RPMI8226 (cell line): ENCODE measurements at places on chromosomes 2 and 18.

GRCh38 chr2:1556776-1557466, 143.7 kb downstream of the TPO start:
- DNase-seq, result no peak

DNA sequence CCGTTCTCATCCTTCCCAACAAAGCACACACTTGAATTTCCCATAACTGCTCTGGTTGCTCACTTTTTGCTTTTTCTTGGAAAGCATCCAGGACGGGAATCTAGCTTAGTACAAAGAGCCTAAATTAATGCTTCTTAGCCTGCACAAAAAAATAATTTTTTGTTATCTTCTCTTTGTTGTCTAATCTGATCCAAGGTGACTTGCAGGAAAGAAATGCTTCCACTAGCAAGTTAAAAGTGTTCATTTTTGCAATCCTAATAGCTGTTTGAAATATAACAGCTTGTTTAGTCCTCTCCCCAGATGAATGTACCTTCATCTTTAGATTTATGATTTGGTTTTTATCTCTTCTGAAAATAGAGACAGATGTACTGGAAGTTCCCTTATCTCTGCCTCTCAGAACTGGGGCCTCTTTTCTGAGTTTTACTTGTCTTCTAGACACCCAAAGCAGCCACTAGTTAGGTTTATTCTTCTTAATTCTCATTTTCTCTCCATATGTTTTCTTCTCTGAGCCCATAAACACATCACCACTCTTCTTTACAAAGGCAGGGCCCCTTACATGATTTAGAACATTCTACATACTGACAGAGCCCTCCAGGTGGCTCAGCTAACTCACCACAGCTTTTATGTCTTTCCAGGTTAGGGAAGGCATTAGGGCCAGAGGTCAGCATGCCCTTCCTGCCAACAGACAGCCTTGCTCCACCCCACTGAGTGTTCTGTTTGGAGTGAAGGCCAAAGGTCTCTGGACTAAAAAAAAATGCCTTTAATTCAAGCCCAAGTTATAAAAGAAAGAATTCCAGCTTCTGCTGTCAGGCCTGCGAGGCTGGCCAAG, 74.7 kb upstream of the MAP4K3 start:
- DNase-seq, result no peak

DNA sequence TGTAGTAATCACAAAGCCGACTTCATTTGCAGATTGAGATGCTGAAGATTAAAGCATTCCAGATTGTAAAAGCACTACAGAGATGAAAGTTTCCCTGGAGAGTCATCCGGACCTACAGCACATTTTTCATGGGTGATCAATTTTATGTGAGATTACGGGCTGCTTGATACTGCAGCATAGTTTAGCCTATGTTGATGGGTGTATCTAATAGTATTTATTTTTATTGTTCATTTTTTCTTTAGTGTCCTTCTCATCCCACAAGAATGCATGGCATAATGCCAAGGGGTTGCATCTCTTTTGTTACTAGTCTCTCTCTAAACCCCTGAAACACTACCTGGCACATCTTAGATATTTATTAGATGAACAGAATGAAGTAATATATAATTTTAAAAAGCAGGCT, 240.4 kb downstream of the MBD2 start:
- DNase-seq, result no peak

DNA sequence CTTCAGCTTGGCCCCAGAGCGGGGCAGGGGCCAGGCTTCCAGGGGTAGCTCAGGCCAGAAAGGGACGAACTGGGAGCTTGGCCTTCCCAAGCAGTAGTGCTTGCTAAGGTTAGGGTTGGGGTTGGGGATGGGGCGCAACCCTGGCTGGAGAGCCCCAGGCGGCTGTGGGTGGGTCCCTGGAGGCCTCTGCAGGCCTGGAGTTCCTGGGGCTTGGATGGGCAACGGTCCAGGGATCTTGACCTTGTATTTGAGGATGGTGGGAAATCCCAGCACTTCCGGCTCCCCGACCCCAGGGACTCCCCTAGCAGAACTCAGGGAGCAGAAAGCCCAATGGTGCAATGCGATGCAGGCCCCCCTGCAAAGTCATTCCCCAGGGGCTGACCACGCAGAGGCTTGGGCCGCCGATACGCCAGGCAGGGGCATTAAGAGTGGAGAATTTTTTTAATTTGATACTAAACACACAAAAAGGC, 12.6 kb upstream of the MLPH start:
- no peak for DNase-seq

DNA sequence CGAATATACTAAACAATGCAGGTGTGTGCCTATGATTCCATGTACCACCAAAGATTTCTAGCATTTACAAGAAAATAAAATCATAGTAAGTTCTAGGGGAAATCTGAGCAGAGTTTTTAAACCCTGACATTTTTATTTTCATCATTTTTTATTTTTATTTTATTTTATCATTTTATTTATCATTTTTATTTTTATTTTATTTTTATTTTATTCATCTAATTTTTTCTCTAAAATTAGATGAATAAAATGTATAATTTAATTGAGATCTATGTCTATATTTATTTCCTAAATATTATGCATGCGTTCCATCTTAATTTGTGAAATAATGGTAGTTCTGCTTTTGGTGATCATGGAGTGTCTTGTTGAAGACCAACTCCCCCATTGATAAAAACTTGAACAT, 257.6 kb upstream of the DOK6 start:
- no peak for DNase-seq

- no peak for DNase-seq
Measured at GRCh38 chr18:980586-980985, 75.9 kb downstream of the ADCYAP1 start.
